ENCODE measurements at places on chromosomes 12 and 14.

GRCh38 chr14:63454863-63455622 is 88.1 kb downstream of the PPP2R5E start:
- no peak for DNase-seq

DNA sequence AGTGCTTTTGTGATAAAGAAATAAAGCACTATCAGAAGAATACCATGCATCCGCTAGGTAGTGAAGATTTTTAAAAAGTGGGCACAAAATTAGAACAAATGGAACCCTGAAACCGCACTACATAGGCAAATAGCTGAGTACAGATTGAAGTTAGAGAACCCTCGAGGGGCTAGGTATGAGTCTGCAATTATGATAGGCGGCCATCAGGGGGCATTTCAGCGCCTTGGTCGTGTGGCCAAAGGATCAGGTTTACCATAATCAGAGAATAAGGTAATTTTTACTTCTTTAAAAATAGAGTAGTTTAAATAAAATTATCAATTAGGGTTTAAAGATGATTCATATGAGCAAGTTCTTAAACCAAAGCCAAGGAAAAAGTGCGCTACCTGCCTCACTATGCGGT is 129.8 kb downstream of the TMX1 start:
- peak; percentile 2 for DNase-seq

- no peak for DNase-seq
Measured at GRCh38 chr12:20350495-20350894, 17.8 kb upstream of the PDE3A start.

GRCh38 chr12:119475650-119476049 is 117.9 kb upstream of the TMEM233 start:
- DNase-seq = no peak

DNA sequence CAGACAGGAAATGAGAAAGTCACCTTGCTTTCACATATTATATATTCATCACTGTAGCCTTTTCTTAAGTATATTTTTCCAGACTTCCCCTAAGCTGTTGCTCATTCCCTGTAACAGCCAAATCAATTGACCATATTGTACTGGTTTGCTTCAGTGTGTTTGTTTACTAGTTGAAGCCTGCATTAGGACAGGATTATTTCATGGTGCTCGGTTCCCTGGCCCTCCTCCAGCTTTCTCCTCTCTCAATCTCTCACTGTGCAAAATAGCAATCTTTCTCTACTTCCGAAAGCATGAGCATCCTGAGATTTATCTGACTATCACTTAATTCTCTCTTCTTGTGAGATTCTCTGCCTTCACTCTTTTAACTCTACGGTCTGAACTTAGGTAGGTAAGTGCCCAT is 2.4 kb downstream of the SLC35F4 start:
- no peak for DNase-seq

DNA sequence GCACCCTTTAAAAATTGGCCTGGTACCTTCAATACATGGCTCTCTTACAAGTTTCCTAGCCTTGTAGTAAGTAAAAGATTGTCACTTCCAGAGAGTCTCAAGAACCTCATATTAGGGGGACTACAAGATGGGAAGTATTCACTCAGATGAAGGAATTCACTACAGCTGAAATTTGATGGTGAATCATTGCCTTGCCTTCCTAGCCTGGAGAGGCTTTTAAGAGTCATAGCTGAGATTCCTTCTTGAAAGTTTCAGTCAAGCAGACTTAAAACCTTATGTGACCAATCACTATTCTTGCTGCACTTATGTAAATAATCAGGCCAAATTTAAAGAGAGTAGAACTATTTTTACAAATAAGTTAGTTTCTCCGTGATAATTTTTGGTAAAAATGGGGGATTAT is 451.6 kb downstream of the TRHDE start:
- no peak for DNase-seq

DNA sequence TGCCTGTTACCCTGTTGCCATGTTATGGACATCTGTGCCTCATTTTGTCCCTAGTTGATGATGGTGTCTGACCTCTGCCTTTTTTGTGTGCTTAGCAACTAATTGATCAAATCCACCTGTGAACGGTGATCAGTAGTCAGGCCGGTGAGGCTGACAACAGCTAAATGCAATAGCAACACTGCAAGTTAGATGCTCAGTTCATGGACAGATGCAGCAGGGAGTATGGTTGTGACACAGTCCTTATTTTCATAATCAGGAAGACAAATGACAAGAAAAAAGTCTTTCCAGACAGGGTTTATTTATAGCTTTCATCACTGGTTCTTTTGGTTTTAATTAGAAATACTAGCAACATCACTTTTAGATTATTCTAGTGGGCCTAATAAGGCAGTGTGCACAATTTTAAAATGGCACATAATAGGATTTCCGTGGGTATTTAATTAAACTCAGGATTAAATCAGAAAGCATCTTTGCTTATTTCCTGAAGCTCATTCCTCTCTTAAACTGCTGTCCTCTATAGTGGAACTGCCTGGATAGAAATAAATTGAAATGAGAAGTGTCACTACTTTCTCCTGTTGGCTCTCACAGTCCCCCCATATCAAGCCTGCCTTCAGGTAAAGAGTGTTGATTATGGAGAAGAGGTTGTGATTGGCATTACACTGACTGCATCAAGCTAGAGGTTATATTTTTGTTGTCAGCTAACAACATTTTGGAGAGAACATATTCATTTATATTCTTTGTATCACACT is 281.1 kb upstream of the NAV3 start:
- DNase-seq = no peak

DNA sequence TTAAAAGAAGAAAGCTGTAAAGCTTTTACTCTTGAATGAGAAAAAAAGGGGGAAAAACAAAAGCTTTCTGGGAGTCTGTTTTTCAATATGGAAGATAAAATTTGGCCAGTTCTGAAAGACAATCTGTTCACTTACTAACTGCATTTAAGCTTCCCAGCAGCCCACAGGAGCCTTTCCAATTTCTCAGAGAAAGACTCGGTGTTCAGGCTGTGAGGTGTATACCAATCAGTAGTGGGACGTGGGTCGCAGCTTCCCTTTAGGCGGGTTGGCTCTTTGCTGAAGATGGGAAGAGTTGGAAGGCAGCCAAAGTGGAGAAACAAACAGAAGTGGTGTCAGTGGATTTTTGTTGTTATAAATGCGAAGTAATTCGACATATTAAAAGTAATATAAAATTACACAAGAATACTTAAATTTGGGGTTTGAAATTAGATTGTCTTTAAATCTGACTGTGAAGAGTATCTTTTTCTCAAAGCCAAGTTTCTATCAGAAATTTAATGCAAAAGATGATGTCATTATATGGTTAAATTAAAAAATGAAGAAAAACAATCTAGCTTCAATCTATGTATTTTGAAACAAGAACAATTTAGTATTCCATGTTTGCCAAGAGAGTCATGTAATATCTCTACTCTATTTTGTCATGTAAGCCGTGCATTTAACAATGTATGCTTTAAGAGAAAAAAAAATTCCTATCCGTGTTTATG is 590.2 kb upstream of the ATXN7L3B start:
- no peak for DNase-seq

Data from CD4-positive, alpha-beta T cell treated with Interleukin-17A for 1 hour (primary cell).